Muscle of back (tissue), 13 donors: ENCODE measurements at places on chromosomes 3 and 15.

DNA sequence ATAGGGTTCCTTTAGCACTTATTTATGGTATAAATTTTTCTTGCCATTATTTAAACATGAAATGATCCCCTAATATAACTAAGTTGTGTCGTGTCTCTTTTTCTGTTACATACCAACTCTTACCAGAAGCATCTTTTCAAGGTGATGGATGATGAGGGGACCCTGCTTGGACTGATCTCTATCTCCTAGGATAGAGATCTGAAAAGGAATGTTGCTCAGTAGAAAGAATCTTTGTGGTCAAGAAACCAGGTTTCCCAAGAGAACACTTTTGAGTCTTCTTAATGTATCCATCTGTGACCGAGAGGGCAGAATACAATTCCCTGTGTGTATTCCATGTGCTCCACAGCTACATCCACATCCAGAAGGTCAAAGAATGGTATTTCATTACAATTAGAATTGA, 409.7 kb downstream of the MAGI1 start:
- no peak for DNase-seq

- DNase-seq = no peak
These were observed 23.1 kb downstream of the LMLN start for GRCh38 chr3:197983076-197983475.

GRCh38 chr3:67288466-67289106, 290.5 kb downstream of the KBTBD8 start:
- DNase-seq = no peak

DNA sequence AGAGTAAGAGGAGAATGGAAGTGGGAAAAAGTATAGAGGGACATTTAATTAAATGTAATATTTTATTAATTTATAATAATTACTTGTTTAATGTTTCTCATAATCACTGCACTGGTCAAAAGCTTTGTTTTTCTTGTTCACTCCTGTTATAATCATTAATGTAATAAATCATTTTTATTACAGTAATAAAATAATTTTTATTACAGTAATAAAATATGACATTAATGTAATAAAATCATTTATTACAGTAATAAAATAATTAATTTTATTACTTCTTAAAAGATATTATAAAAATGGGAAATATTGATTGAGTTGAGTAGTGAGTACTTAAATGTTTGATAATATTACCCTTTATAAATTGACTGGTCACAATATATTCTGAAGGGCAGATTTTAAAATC, 181.1 kb upstream of the SOX2 start:
- no peak for DNase-seq

- DNase-seq = no peak
These were observed 45.7 kb downstream of the POC1A start for GRCh38 chr3:52108302-52109232.

GRCh38 chr3:141262308-141262705, 30.7 kb downstream of the PXYLP1 start:
- DNase-seq = no peak

DNA sequence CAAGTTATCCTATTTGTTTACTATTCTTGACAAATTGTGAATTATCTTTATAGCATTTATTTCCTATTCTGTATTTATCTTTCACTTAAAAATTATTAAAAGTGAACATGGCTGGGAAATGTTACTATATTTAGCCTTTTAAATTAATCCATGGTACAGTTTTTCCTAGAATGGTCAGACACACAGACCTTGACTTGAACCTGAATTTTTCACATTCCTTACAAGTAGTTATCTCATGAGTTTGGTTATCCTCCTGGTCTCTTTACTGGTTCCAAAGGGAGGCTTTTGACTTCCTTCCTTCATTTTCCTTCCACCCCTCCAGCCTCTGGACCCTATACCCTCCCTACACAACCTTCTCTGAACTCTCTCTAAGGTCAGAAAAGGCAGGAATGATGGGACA, 280.6 kb downstream of the SATB1 start:
- DNase-seq = no peak

- DNase-seq = no peak
These were observed 742 bp downstream of the TNK2 start for GRCh38 chr3:195907684-195907933.

DNA sequence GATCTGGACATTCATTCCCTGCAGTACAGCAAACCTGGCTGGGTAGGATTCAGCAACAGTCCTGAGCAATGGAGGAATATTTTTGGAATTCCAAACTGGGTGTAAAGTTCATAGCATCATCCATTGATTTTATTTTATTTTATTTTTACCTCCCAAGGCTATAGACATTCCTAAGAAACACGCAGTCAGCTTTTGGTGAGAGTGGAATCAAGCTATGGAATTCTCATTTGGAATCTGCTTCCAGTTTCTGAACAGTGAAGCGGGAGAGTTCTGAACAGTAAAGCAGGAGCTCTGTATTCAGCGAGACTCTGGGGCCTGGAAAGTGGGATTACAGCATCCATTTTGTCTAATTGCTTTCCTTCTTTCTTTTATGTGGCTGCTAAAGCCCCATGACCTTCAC, 1.4 kb upstream of the PDZRN3 start:
- peak; percentile 45 for DNase-seq

DNA sequence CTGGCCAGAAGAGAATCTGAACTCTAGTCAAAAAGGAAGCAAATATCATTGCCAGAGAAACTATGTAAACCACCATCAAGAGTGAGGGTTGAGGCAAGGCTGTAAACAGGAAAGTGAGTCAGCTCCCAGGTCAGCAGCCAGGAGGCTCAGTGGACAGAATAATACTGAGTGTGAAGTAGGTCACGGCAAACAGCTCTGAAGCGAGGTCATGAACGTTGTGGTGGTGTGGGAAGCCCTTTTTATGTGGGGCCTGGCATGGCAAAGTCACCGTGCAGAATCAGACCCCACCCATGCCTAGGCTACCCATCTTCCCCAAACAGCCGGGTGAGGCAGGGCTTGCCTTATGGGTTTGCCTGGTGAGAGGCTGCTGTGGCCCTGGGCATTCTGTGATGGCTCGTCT, 43.9 kb downstream of the THBS1 start:
- DNase-seq = no peak

DNA sequence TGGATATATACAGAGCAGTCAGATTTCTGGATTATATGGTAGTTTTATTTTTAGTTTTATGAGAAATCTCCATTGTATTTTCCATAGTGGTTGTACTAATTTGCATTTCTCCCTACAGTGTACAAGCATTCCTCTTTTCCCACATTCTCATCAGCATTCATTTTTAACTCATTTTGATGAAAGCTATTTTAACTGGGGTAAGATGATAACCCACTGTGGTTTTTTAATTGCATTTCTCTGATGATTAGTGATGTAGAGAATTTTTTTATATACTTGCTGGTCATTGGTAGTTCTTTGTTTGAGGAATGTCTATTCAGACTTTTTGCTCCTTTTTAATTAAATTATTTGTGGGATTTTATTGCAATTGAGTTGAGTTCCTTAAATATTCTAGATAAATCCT, 903.6 kb downstream of the DIPK2A start:
- DNase-seq = no peak

DNA sequence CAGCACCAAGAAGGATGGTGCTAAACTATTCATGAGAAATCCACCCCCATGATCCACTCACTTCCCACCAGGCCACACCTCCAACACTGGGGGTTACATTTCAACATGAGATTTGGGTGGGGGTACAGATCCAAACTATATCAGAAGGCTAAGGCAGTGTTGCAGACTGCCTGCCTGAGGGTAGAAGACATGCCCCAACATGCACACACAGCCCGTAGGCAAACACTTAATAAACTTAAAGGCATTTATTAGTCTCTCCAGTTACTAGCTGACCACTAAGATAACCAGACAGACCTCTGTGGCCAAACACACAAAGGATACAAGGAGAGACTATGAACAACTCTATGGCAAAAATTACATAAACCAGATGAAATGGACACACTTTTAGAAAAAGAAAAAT, 10.2 kb downstream of the FAM162A start:
- no peak for DNase-seq

GRCh38 chr3:118729546-118729945, 305.1 kb downstream of the IGSF11 start:
- no peak for DNase-seq

GRCh38 chr3:141129541-141130011, 78.4 kb downstream of the SPSB4 start:
- peak; percentile 97 for DNase-seq

GRCh38 chr3:96330795-96331194, 483.6 kb upstream of the EPHA6 start:
- DNase-seq = no peak

DNA sequence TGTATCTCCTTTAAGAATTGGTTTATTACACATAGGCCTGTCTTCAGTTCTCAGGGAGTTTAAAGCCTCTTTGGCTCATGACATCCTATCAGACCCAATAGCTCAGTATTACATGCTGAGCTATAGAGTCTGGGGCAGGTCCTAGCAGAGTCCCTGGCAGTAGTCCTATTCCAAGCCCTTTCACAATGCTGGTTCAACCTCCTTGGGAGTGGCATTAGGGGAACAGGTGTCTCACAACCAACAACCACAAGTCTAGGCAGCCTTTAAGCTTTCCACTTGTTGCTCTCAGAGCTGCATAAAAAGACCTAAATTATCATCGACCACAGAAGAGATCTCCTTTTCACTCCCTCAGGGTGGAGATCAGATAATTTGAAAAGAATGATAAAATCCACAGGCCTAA, 22.8 kb upstream of the C2CD4B start:
- no peak for DNase-seq

- DNase-seq = no peak
These were observed 53.5 kb upstream of the WNT5A start for GRCh38 chr3:55540579-55540978.

GRCh38 chr15:67836477-67836876, 3.4 kb downstream of the RNU6-1 start:
- DNase-seq = peak; percentile 77

DNA sequence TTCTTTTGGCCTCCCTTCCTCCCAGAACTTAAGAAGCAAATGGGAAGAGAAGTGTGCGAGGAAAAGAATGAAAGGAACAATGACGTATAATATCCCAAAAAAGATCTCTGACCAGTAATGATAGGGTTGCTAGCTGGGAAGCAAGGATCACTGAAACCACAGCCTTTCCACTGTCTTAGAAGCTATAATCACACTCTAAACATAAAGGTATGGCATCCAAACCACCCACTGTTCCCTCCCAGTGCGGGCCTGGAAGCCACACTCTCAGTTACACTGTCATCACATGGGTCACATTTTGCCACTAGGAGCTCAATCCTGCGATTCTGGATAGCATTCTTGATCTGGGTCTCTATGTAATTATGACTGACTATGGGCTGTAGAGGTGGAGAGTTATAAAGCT, 131.6 kb upstream of the HACD2 start:
- DNase-seq = no peak

DNA sequence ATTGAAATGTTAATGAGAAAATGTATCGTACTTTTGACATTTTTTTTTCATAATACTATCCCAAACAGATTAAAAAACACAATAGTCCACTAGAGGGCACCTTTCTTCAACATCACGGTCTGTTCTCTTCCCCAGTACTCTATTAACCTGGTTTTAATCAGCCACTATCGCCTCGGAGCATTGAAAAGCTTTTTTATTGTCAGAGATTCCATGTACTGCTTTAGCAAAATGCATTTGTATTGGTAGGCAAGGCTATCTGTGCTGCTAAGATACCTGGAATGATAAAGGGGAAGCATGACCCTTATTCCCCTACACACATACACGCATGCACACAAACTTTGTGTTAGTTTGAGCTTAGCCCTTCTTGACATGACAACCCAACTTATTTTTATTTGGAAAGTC, 160.1 kb upstream of the IL12A start:
- peak; percentile 52 for DNase-seq

GRCh38 chr15:35545316-35545823, 595 bp downstream of the DPH6 start:
- DNase-seq = peak; percentile 34

DNA sequence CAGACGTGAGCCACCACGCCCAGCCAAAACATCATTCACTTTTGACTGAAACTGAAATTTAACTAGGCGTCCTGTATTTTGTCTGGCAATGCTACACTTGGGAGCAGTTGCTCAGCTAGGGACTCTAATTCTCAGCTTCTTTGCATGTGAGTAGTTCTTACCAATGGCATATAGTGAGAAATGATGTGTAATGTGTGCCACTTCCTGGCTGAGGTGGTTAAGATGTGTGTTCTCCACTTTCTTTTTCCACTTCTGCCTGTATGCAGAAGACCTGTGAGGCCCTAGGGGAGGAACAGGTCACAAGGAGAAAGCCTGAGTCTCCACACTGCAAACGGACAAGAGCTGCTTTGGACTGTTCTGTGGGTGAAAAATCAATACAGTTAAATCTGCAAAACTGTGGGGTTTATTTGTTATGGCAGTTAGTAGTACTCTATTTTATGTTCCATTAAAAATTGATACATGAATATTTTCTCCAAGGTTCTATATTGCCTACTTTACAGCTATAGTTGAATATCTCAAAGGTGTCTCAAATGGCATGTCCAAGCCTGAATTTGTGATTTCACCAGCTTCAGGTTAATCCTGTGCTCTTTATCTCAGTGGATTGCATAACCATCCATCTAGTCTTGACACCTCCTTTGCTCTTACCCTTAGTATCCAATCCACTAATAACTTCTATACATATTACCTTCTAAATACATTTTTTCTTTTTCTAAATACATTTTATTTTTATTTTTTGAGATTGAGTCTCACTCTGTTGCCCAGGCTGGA, 59.3 kb downstream of the NR1D2 start:
- DNase-seq = no peak

DNA sequence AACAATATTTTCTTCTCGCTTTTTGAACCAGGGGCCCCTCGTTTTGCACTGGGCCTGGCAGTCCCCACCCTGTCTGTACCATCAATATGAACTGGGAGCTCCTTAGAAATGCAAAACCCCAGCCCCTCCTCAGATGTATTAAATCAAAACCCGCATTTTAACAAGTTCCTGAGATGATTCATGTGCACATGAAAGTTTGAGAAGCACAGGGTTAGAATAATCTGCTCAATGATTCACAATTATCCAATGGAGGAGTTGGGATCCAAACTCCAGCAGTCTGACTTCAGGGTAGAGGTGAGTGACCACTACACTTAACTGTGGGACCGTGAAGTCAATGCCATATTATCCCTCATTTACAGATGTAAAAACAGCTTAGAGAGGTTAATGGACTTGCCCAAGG, 256.4 kb downstream of the IGSF11 start:
- no peak for DNase-seq

DNA sequence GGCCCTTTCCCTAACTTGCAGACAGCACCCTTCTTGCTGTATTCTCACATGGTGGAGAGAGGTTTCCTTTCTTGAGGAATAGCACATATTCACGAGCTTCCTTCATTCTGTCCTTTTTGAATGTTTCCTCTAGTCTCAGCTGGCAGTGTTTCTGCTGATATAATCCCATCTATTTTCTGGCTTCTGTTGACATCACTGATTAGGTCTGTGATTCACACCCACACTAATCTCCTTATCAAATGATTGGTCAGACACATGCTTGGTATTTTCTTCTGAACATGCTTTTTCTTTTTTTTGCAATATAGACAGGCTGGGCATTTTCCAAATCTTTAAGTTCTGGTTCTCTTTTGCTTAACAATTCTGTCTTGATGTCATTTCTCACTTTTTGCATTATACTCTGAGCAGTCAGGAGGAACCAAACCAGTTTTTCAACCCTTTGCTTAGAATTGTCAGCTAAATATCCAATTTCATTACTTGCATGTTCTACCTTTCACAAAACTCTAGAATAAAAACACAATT, 65.4 kb downstream of the OXSM start:
- no peak for DNase-seq
